ENCODE measurements at places on chromosomes 7 and 10.

DNA sequence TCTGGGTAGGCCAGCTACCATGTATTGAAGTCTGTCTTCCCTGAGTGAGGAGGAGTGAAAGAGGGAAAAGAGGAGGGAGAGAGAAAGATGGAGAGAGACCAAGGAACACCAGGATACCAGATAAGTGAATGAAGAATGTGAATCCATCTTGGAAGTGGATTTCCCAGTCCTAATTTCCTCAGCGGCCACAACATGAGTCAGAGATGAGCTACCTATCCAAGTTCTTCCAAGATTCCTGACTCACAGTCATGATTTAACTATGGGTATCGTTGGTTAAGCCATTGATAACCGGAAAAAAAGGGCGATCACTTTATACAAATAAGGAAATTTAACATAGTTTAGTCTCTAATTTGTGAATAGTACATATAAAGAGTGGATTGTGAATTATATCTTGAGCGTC is 561.8 kb downstream of the ATRNL1 start:
- DNase-seq: no peak

GRCh38 chr7:12584930-12585329 is 14.4 kb downstream of the SCIN start:
- DNase-seq: no peak

- no peak for DNase-seq
Measured at GRCh38 chr7:148905093-148905666, 21.1 kb upstream of the EZH2 start.

- no peak for DNase-seq
Measured at GRCh38 chr7:116859323-116859722, 3.1 kb upstream of the CAPZA2 start.

DNA sequence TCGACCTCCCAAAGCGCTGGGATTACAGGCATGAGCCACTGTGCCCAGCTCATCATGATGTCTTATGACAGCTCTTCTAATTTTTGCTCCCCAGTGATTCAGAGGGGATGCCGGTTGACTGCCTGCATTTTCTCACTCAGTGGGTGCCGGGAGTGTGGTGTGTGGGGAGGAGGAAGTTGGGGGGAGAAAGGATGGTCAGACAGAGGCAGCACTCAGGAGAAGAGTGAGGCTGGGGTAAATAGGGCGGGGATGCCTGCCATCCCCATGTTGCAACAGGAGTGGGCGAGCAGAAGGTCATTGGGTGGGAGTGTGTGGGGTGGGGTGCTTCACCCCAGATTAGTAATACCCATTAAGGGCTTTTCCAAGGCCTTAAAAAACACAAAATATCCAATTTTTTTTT is 3.5 kb upstream of the CCL24 start:
- DNase-seq: no peak

Data from activated naive CD4-positive, alpha-beta T cell treated with Interleukin-2 at 50 U/mL for 16 hours (primary cell).